ENCODE measurements at places on chromosomes 1 and 21.

- no peak for DNase-seq
Measured at GRCh38 chr21:37199057-37199924, 67.8 kb downstream of the VPS26C start.

GRCh38 chr1:53731043-53731600 lies 7.8 kb downstream of the GLIS1 start:
- no peak for DNase-seq

DNA sequence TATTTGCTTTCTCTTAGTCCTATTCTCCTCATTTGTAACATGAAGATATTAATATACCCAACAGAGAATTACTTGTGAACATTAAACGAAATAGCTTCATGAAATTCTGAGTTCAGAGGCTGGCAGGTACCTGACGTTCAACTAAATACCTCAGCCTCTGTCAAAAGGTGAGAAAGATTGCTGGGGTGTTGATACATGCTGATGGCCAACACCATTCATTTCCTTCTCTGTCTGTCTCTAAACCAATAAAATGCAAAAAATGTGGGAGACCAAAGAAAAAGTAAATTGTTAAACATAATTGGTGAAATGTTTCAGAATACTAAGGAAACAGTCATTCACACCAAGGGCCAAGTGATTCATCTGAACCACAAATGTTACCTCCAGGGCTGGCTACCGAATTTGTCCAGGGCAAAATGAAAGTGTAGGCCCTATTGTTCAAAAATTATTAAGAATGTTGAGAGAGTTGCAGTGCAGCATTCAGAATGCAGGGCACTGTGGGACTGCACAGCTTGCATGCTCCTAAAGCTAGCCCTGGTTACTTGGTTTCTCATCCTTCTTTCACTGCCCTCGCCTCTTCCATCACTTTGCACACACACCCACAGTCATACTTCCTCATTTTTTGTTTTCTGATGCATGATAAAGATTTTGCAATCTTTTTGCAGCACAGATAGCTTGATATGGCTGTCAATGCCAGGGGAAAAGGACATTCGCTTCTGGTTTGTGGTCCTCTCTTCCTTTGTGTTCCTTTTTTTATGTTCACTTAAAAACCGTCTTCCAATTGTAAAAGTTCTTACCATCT lies 414.3 kb upstream of the NR5A2 start:
- DNase-seq: no peak

DNA sequence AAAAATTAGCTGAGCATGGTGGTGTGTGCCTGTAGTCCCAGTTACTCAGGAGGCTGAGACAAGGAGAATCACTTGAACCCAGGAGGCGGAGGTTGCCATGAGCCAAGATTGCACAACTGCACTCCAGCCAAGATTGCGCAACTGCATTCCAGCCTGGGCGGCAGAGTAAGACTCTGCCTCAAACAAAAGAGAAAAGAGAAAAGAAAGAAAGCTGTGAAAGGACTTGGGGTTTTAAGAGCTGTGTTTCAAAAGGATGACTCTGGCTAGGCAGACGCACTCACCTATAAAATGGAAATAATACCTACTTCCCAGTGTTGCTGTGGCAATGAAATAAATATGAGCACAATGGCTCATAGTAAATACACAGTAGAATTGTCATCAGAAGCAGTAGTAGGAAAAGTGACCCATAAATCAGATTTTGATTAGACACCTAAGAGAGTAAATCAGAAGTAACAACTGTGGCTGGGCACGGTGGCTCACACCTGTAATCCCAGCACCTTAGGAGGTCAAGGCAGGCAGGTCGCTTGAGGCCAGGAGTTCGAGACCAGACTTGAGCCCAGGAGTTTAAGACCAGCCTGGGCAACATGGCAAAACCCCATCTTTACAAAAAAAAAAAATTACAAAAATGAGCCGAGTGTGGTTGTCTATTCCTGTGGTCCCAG lies 45.9 kb upstream of the PUM1 start:
- no peak for DNase-seq

Measured in RPMI8226 (cell line).